ENCODE measurements at places on chromosomes 3 and 15.

DNA sequence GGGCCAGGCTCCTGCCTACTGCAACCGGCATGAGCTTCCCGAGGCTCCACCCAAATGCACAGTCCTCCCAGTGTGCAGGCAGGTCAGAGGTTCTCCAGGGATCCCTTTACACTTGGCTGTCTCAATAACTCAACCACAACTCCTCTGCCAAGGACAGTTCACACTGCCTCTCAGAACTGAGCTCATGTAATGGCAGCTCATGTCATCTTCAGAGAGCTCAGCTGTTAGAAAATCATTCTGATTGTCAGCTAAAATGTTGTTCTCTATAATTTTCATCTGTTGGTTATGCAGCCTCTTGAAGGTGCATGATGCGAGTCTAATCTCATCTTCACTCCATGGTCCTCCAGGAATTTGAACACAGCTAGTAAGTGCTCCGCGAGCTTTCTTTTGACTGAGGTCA lies 76.7 kb downstream of the SST start:
- DNase-seq: no peak

DNA sequence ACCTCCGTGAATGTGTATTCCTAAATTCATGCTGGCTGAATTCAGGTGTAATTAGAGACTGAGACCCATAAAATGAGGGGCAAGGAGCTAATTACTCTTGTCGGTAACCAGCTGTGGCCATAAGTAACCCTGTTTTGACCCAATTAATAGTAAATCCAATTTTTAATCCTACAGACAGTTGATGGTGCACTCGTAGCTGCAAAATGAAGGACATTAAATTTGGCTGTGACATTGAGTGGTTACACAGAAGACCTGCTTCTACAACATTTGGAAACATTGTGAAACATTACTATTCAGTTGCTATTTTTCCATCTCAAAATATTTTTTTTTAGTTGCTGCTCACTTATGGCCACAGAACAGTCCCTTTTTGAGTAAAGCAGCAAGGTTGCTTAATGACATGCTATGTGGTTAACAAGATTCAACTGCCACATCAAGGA lies 33.0 kb downstream of the MBNL1 start:
- no peak for DNase-seq

DNA sequence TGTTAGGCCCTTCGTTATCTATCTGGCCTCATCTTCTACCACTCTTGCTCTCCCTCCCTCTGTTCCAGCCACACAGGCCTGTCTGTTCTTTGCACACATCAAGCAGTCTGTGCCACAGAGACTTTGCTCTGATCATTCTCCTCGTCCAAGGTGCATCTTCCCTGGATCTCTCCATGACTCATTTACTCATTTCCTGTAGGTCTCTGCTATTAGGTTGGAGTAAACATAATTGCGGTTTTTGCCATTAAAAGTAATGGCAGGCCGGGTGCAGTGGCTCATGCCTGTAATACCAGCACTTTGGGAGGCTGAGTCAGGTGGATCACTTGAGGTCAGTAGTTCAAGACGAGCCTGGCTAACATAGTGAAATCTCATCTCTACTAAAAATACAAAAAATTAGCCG lies 9.5 kb upstream of the C3orf49 start:
- no peak for DNase-seq

DNA sequence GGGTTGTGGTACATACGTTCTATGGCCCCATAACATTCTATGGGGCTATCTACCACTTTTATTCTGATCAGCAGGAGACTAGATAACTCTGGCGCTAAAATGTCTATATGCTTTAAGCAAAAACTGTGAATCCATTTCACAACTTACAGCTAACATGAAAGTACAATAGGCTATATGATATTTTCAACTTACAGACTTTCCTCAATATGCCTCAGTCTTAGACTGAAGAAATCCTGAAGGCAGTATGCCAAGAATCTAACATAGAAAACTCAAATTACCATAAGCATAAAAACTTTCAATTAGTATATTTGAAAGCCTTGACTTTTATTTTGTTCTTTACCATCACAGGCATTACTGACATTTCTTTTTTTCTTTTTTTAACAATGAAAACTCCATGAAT lies 81.4 kb downstream of the CBLB start:
- no peak for DNase-seq

DNA sequence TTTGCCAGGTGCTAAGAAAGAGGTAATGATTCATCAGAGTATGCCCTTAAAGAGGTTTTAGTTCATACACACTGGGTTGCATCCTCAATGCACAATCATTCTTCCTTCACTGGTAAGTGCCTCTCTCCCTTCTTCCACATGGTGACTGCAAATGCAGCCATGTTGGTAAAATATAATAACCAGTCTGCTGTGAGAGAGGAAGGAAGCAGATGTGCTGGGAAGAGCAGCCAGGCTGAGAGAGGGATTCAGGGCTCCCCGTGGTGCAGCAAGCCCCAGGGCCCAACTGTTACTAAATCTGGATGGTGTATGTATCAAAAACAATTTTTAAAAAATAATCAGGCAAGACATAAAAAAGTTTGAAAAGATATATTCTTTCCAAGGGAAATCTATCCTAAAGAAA lies 498.1 kb downstream of the MAGI1 start:
- DNase-seq: no peak

DNA sequence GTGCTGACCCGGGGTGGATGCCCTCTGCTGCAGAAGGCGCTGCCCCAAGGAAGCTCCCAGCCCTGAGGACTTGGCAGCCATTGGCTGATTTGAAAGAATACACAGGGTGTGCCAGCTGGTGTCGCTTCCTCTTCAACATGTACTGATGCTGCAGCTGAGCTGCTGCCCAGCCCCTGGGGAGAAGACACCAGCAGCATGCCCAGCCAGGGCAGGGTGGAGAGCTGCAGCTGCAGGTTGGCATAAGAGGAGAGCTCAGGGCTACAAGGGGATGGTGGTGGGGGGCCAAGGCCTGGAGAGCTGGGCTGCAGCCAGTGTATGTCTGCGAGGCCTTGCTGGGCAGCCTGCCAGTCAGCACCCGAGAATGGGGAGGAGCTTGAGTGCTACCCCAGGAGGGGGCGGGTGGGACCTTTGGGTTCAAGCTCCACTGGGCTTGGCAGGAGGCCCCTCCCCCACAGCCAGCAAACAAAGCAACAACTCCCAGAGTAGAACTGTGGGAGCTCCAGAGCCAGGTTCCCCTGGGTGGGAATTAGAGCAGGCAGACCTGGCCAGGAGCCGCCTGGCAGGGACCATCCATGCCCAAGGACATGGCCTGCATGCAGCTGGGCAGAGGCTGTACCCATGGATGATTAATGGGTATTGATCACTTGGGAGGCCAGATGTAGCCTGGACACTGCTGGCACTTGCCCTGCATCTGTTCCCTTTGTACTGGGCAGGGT lies 9.2 kb upstream of the SEMA4B start:
- DNase-seq: peak; percentile 53

DNA sequence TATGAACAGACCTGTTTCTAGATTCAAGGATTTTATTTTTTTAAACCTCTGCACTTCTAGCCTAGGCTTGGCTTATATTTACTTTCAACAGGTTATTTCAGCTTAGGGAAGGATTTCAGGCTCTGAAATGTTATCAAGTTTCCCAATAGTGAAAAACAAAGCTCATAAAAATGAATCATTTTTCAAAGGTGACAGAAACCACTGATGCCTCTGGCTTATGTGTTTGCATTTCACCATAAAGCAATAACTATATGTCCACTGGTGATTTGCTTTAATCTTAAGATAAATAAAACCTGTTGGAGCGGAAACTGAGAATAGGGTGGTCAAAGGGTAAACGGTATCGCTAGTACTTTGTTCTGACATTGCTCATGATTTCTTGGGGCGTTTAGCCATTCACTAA lies 141.2 kb upstream of the LRIG1 start:
- DNase-seq: no peak

DNA sequence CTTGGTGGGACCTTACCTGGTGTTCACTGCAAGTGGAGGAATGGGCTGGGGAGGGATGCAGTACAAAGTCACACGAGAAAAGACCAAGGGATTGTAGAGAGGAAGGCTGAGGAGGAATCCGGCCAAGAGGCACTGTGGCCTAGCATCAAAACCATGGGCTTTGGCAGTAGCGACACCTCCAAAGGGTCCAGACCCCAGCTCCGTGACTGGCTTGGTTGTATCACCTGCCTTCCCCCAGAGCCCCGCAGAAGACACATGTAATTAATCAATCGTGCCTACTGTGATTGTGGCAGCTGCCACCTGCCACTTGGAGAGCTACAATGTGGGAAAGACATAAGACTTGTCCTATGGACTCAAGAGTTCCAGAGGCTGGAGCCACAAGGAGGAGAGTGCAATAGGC lies 54.7 kb downstream of the ST8SIA2 start:
- DNase-seq: no peak

DNA sequence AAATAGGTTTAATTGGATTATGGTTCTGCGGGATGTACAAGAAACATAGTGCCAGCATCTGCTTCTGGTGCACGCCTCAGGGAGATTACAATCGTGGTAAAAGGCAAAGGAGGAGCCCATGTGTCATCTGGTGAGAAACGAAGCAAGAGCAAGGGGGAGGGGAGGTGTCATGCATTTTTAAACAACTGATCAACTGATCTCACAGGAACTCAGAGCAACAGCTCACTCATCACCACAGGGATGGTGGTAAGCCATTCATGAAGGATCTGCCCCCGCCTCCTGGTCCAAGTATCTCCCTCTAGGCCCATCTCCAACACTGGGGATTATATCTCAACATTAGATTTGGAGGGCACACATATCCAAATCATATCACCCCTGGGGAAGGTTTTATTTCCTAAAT lies 42.1 kb upstream of the FGF7 start:
- DNase-seq: no peak
